ENCODE measurements at places on chromosomes 3 and 15. TPM values are rescaled to one million over a fixed set of nuclear protein-coding genes. Genes with fewer than 3 reads are reported as not detected.

The POMGNT2 gene
- 9.0 TPM for total RNA-seq

The GMPPB gene
- 9.5 TPM for total RNA-seq

The PCSK6 gene
- total RNA-seq, result 20.9 TPM

- DNase-seq, result no peak
These were observed 116.2 kb upstream of the NECTIN3 start for GRCh38 chr3:110955301-110955880.

DNA sequence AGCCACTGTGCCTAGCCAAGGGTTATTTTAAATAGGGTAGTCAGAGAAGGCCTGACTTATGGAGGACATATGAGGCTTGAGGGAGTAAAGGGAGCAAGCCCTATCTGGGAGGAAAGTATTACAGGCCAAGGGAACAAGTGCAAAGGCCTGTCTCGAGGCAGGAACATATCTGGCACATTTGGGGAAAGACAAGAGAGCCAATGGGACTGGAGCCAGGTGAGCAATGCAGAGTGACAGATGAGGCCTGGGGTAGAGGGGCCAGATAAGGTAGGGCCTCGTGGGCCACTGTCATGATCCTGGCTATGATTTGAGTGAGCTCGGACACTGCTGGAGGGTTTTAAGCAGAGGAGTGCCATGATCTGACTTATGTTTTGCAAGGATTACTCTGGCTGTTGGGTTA lies 43.8 kb downstream of the DCP1A start:
- no peak for DNase-seq

DNA sequence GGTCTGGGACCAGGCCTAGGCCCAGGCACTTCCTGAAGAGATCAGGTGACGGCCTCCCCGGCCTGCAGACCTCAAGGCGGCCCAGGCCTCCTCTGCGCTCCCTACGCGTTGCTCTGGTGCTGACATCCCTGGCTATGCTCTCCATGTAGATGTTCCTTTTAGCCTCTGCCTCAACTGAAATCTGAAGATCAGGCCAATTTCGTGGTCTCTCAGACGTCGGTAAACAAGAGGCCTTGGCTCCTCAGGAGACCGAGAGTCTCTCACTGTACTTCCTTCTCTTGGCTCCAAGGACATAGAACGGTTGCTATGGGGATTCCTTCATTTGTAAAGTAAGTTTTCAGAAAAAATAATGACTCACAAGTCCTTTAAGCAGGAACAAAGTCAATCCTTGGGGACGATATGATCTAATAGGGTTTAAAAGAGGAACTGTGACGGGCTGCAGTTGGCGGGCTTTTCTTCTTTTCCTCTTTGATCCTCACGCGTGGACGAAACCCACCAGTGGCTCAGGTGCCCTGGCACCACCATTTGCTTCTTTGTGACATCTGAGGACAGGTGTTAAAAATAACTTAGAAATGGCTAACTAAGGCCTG lies 55.6 kb upstream of the CGNL1 start:
- DNase-seq, result peak; percentile 44
